CD4-positive, alpha-beta T cell treated with Interleukin-15 for 1 hour (primary cell): ENCODE measurements at places on chromosomes 12 and 14.

DNA sequence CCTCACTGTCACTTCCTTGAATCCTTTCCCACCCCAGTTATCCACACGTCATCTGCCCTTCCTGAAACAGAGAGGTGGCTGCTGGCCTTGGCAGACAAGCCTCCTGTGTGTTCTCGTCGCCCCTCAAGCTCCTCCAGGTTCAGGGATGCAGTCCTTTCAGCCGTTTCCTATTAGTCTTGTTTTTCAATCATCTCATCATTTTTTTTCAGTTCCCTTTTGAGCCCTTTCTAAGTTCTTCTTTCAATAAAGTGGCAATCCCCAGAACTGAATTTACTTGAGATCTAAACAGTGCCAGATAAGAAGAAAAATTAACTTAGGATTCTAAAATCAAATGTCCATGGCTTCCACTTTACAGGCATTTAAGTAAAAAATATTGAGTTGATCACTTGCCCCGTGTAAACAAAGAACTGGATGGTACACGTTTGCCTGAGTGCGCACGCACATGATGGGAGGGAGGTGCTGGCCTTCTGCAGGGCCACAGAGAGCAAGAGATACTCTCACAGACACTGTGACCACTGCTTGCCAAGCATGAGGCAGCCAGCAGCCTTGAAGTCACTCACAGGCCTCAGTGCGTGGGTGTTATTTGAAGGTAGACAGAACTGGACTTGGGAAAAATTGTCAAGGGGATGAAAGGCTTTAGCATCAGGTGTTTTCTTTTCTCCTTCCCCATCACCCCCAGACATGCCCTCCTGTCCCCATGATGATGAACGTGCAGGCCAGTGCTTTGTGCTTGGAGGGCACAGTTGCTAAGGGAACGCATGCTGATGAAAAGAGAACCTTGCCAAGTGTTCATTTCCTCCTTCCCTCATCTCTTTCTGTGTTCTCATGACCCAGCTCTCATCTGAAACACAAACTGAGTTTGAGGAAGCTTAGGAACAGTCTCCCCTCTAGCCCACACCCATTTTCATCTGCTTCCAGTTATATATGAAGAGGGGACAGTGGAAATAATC lies 408.3 kb downstream of the EGLN3 start:
- DNase-seq: no peak

- no peak for DNase-seq
Observed at GRCh38 chr14:50520947-50521815, 11.2 kb downstream of the MAP4K5 start.

DNA sequence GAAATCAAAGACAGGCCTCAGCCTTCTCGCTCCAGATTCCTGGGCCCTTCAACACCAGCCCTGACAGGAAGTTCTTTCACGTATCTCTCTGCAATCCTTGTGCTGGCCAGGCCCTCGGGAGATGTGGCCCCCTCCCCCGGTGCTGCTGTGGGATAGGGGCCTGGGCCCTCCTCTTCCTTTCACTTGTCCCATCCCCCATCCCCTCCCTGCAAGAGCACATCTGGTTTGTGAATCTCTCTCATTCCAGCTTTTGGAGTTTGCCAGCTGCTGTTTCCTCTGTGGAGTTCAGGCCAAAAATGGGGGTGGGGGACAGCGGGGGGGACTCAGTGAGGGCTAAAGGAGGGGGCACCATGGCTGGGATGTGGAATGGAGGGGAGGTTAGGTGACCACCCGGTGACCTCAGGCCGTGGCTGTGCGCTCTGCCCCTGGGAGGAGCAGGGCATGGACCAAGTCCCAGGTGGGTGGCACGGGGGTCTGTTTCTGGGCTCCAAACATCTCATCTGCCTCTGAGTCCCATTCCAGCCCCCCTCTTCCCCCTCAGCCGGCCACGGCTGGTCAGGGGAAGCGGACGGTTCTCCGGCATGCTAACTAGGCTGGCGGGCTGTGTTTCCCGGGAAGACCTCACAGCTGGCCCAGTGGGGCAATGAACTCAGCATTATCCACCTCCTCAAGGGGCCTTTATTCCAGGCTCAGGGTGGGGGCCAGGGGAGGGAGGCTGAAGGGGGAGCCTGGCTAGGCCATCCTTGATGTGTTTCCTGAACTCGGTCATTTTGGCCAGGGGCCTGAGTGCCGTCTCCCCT lies 7.4 kb downstream of the LRP1 start:
- no peak for DNase-seq

DNA sequence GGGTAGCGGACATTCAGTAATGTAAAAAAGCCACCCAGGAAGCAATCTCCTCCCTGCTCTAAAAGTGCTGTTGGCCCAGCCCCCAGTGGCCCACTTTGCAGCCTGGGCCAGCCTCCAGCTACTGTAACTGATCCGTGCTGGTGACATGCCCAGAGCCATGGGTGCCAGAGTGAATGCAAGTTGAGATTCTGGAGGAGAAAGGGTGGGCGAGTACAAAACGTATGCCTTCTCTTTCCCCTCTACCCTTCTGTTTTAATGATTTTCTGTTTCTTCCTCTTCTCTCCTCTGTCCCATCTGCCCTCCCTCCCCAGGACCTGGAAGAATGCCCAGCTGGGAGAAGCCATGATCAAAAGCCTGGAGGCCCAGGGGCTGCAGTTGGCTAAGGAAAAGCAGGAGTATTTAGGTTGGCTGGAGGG lies 16.9 kb downstream of the PLEKHD1 start:
- no peak for DNase-seq

DNA sequence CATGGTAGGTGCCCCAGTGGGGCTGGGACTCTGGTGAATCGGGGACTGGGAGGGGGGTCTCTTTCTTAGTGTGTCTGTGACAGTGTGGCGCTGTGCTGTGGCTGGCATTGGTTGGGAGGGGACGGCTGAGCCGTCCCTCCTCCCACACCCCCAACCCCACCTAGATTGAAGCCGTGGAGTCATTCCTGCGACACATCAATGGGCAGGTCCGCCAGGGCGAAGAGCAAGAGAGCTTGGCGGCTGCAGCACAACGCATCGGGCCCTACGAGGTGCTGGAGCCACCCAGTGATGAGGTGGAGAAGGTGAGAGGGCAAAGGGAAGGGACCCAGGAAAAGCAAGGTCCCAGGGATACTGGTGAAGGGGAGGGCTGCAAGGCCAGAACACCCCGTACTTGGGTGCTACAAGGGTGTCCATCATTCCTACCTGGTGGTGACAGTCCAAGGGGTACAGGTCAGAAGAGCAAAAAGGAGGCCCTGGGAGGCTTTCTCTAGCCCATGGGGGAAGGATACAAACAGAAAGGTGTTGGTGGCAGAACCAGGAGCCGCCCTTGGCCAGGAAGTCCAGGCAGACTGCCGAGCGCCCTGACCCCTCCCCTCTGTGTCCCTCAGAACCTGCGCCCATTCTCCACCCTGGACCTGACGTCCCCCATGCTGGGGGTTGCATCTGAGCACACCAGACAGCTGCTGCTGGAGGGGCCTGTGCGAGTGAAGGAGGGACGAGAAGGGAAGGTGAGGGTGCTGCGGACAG lies 7.4 kb downstream of the PLEKHG6 start:
- DNase-seq: no peak

DNA sequence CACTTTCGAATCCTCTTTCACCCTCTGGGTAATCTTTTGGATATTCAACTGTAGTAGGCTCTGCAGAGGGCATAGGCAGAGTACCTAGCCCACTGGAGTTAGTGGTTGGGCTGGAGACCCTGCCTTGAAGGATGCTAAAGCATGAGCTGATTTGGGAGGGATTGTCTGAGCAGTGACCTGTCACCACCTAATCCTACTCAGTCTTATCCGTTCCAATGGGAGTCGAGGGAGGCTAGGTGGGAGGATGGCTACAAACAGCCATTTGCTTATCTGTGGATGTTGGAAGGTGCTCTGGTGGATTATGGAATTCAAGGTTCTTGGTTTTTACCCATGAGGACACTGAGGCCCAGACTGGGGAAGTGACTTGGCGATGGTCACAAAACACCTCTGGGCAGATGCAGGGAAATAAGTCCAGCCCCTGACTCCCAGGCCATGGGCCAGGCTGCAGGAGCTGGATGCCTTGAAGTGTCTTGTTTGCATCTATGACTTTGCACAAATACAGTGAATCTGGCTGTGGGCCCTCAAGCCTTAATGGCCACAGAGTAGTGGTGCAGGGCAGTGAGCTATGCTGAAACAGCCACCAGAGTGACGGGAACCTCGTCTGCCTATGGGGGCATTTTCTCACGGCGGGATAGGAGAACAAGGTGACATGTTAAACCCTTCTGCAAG lies 3.7 kb downstream of the KMT5A start:
- DNase-seq: no peak

- no peak for DNase-seq
Observed at GRCh38 chr12:111366583-111366982, 2.3 kb downstream of the PHETA1 start.

DNA sequence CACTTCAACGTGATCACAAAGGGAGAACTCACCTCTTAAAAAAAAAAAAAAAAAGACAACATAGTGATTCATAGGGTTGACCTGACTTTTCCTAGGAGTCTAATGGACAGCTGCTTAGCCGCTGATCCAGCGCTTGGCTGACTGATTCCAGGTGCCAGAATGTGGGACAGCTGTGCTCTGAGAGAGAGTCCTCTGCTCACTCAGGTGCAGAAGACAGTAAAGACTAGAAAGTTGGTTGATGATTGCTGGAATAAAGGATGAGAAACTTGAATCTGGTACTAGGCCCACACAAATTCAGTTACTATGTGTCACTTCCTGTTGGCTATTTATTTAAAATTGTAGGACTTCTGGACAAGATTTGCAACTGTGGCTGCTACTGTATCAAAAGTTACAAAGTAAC lies 229.4 kb downstream of the CHST11 start:
- DNase-seq: no peak

DNA sequence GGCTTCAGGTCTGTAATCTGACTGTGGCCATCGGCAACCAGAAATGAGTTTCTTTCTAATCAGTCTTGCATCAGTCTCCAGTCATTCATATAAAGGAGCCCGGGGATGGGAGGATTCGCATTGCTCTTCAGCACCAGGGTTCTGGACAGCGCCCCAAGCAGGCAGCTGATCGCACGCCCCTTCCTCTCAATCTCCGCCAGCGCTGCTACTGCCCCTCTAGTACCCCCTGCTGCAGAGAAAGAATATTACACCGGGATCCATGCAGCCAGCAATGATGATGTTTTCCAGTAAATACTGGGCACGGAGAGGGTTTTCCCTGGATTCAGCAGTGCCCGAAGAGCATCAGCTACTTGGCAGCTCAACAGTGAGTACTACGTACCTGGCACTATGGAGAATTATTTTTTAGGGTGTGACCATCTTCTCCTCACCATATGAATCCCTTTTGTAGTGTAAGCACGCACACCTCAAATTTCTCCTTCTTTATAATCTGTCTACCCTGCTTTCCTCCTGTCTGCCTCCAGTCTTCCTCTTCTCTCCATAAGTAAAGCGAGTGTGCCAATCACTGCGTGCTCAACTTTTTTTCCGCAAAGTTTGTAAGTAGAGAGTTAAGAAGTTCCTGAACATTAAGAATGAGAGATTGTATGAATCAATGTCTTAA lies at the start of gene TPH2:
Gene TPH2 (plus strand): TSS at position 118 of the 658 bp plus-strand sequence. CDS start 142 bp downstream, at position 260.
- peak; percentile 19 for DNase-seq

- DNase-seq: no peak
Observed at GRCh38 chr12:87775051-87775450, 254.2 kb downstream of the C12orf50 start.

DNA sequence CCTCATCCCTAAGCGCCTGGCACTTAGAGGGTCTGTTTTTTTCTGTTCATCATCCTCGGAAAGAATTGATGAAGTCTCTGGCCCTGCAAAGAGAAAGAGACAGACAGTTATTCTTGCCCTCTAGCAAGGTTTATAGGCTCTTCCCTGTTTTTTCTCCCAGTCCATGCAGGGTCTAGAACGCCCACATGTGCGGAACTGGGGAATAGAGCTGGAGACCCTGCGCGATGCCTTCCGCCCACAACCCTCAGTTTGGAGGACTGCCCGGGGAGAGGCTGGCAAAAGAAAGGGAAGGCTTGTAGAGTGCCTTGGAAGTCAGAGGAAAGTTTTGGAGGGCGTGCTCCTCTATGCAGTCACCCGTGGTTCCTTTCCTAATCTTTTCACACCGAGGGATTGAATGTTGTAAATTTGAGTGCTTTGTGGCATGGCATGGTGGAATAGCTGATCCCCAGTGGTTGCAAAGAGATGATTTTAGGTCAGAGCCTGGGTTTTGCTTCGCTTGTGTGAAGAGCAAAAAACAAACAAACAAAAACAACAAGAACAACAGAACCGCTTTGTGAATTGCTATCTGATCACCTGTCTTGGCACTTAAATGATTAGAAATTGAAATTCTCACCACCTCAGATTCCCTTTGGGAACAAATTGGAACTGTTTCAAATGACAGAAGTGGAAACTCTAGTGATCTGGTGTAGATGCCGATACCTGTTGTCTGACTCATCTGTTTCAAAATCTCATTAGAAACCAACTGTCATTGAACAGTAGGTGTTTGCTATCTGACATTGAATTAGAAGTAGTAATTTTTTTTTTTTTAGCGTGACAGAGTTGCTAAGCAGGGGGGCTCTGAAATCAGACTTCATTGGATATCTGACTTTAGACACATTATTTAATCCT lies 947 bp downstream of the GAS2L3 start:
- no peak for DNase-seq
